ENCODE measurements at places on chromosomes 12 and 14.

DNA sequence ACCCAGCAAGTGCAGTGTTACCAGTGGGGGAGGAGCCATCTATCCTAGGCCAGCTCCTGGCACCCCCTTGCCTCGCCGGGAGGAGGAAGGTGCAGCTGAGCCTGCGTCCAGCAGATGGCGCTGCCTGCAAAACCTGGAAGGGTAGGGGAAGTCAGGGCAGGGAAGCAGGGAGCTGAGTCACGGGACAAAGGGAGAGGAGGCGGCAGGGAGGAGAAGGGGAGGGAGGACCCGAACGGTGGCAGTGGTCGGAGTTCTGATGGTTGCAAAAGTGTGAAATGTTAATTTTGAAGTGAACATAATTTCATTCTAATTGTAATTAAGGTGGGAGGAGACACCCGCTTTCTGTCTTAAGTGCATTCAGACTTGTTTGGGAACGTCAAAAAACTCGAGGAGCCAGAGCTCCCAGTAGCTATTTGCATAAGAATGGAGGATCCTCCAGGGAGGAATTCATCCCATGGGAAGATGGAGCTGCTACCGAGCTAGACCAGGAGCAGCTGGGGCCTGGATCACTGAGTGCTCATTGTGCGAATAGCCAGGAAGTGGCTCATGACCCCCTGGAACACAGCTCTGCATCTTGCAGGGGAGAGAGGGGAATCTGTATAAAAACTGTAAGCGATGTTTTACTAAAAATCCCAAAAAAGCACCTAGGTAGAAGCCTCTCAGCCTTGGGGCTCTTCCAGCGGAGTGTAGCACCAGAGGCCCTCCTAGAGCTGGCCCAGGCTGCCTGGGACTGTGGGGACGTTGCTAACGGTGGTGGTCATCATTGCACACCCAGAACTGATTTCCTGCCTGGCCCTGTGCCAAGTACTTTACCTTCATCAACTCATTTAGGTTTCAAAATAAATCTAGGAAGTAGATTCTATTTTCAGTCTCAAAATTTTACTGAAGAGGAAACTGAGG is 59.5 kb downstream of the EMP1 start:
- peak; percentile 72 for DNase-seq

- DNase-seq: no peak
Observed at GRCh38 chr14:34072921-34073320, 122.0 kb upstream of the EGLN3 start.

DNA sequence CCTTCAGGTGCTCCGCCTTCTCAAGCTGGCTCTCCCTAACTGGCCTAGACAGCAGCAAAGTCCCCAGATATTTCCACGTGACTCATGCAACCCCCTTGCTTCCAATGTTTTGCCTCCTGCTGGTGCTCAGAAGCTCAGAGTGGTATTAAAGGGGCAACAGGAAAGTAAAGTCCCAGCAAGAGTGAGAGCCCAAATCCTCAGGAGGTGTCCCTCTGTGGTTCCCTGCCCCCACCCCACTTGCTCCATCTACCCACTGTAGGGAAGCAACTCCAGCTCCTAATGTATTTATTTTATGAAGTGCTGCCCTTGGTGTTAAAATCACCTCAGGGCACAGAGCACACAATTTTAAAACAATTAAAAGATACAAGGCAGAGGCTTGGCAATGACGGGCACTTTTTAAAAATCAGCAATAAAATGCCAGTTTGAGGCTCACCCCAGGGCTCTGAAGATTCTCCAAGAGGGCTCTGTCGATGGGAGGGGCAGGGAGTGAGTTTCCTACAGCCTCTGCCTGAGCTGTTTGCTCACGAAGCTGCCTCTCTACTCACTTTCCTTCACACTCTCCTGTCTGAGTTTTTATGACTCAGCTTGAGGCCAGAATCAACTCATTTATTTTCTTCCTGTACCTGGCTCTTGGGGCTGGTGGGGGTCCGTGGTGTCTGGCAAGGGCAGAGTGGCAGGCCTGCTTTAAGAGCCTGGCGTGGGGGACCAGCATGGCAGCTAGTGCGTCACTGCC is 81.9 kb upstream of the MAX start:
- no peak for DNase-seq

DNA sequence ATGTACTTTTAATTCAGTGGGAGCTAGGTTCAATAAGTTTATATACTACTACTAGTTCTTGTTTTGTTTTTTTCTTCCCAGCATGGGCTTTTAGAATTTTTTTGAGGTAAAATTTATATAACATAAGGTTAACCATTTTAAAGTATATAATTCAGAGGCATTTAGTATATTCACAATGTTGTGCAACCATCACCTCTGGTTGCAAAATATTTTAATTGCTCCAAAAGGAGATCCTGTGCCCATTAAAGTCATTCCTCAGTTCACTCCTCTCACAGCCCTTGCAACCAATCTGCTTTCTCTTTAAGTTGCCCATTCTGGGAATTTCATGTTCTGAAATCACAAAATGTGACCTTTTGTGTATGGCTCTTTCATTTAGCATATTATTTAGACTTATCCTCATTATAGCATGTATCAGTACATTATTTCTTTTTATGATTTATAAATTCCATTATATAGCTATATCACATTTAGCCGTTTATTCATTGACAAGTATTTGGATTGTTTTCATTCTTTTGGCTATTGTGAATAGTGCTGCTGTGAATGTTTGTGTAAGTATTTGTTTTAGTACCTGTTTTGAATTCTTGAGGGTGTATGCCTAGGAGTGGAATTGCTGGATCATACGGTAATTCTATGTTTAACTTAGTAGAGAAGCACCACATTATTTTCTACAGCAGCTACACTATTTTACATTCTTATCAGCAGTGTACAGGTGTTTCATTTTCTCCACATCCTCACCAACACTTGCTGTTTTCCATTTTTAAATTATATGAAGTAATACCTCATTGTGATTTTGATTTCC is 59.1 kb downstream of the ARHGAP5 start:
- DNase-seq: no peak

GRCh38 chr12:5026342-5026938 is 17.2 kb upstream of the KCNA5 start:
- no peak for DNase-seq

DNA sequence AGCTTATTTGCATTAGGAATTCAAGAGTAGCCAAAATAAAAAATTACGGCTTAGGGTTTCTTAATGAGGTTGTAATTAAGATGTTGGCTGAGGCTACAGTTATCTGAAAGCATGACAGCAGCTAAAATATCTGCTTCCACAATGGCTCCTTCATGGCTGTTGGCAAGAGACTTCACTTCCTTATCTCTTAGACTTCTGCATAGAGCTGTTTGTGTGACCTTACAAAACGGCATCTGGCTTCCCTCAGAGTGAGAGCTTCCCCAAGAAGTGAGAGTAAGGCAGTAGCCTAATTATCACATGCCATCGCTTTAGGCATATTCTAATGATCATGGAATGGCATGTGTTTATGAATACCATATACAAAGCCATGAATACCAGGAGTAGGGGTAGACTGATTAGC is 57.6 kb downstream of the CCDC59 start:
- DNase-seq: no peak
